ENCODE measurements at places on chromosomes 2 and 18.
A peak's percentile ranks its signal among the peaks of the same experiment; 100 is the strongest.

GRCh38 chr2:30039101-30039500, 107.7 kb upstream of the YPEL5 start:
- no peak for ATAC-seq

DNA sequence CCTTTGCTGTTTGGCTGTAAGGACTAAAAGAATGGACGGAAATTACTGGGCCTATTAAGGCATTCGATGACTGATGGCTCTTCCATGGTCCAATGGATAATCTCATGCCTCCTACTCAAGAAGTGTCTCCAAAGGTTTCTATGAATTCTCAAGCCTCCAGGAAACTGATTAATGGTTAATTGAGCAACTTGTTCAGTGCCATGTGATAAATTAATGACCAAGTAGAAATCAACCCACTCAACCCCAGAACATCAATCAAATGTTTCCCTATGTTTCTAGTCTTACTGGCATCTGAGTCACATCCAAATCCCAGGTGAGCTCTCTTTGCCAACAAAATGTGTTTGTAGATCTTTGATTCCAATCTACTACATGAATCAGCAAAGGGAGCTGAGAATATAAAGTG, 103.6 kb downstream of the NXPH2 start:
- peak; percentile 73 for ATAC-seq

DNA sequence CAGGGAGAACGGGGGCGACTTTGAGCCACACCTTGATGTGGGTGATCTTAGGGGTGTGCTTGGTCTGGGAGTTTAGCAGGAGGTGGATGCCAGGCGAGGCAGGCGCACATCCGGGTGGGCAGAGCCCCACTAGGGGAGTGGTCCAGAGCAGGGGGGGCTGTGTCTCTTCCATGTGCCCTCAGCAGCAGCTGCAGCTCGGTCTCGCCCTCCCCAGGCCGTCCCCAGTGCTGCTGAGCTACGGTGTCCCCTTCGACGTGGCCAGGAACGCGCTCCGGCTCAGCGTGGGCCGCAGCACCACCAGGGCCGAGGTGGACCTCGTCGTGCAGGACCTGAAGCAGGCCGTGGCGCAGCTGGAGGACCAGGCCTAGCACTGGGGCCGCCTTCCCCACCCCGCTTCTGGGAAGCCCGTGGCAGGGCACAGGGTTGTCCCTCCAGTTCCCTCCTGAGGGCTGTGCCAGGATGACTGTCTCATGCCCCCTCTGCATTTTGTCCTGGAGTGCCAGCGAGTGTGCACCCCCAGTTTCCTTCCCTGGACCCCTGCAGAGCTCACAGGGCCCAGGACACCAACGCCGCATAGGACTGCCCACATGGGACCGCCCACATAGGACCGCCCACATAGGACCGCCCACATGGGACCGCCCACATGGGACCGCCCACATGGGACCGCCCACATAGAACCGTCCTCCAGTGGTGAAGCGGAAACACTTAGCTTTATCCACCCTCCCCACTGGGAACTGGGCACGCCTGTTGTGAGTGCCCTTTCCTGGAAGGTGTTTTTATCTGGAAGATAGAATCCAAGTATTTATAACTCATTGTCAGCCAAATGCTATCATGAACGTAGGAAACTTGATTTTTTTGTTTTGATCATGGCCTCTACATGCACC, 1.9 kb upstream of the ESPNL start:
- ATAC-seq: peak; percentile 82

DNA sequence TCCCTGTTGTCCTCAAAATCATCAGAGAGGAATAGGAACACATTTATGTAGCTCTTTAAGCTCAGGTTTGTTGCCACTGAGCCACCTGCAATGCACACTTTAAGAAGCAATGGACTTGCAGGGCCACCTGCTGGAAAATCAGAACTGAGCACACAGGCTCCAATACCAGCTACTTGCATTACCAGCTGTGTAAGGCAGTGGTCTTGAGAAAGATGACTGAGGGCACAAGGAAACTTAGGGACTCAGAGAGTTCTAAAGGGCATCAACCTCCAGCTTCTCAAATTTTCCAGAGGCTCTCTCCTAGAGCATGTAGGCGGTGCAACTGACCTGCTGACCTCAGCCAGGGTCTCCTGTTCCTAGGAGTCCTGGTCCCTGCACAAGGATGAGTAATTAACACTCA, 2.5 kb upstream of the CNDP2 start:
- no peak for ATAC-seq

GRCh38 chr2:189651284-189651683, 10.0 kb upstream of the ASNSD1 start:
- ATAC-seq: no peak

DNA sequence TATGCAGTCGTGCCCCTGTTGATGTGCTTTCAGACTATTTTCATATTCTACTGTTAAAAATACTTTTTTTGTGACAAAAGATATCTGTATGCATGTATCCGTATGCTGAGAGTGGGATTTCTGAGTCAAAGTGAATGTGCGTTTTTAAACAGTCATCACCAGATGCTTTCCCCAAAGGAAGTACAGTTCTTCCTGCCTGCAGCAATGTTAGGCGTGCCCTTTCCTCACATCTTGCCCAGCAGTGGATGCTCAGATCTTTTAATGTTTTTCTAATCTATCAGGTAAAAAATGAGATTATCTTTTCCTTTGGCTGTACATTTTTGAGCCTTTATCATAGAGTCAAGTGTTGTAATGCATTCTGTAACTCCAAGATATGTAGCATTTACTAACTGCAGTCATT, 111.7 kb downstream of the PTPRM start:
- ATAC-seq: peak; percentile 88

- ATAC-seq: no peak
Measured at GRCh38 chr18:7572822-7573221, 5.7 kb downstream of the PTPRM start.

DNA sequence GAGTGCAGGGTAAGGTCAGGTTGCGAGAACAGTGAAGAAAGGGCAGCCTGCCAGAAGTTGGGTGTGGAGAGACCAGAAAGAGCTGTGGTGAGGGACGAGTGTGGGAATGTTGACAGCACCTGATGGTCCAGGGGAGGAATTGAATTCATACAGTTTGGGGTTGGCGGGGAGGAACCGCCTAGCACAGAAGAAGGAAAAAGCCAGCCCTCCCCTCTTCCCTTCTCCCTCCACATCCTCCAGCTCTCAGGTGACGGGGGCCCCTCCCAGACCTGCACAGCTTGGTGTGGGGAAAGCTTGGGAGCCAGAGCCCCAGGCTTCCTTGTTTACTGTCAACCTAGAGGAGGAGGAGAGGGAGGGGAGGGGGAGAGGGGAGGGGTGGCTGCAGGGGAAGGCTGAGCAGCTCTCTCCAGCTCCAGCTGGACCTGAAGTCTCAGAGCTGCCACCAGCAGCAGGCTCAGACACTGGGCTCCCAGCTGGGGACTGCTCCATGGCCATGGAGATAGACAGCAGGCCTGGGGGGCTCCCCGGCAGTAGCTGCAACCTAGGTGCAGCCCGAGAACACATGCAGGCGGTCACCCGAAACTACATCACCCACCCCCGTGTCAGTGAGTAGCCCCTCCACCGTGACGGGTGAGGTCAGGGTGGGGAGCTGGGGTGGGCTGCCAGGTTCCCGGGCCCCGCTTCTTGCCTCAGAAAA, at the start of gene ATP6V1B1:
TSS of gene ATP6V1B1 (plus strand) at position 433 of the 697 bp plus-strand sequence. CDS start at position 488, 55 bp downstream.
- ATAC-seq: no peak

GRCh38 chr2:200943527-200944105, 19.8 kb downstream of the ORC2 start:
- no peak for ATAC-seq

DNA sequence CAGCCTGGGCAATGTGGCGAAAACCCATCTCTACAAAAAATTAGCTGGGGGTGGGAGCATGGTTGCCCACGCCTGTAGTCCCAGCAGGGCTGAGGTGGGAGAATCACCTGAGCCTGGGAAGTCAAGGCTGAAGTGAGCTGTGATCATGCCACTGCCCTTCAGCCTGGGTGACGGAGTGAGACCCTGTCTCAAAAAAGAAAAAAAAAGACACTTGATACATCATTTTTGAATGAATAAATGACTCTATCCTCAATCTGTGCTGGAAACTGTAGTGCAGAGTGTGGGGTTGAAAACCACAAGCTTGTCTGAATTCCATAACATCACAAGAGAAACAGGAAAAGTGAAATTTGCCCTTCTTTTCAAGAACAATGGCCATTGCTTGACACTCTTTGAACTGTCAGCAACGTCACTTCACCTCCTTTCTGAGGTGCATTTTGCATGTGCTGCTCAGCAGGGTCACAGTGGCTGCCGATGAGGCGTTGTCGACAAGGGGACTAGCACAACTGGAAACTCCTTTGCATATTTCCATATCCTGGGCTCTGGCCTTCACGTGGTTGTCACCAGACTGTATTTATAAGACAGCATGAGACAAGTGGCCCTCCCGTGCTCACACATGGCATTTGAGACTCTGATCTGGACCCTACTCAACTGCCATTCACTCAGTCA, 54.2 kb downstream of the DDX1 start:
- no peak for ATAC-seq

GRCh38 chr2:171793691-171794678, 100.1 kb downstream of the SLC25A12 start:
- no peak for ATAC-seq

DNA sequence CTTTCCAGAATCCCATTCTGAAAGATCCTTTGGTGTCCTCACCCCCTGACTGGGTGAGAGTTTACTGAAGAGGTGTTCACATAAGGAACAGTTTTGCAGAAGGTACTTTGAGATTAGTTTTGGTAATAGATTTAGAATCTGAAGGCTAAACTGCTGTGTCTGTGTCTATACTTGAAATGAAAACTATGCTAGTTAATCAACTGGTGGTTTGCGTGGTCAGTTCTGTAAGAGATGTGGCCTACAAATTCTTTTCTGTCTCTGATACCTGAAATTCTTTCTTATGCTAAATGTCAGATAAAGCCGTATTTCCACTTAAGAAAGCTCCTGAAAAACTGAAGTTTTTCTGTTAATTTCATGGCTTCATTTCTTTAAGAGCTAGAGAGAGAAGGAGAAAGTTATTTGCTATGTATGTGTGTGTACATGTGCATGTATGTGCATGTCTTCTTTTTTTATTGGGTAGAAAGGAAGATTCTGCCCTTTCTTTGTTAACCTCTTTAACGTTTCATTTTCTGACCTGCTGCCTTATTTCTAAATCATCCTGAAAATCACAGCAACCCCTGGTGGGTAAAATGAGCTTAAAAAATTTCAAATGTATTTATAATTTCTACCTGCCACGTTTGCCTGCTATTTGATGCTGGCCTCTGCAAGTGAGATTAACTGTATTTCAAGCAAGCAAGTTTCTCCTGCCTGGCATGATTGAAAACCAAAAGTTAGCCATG, 552.0 kb upstream of the NRP2 start:
- no peak for ATAC-seq

GRCh38 chr2:233145726-233146125, 85.6 kb downstream of the INPP5D start:
- ATAC-seq: no peak

- ATAC-seq: peak; percentile 79
Measured at GRCh38 chr2:171669121-171669520, 18.1 kb upstream of the DYNC1I2 start.

- ATAC-seq: peak; percentile 64
Measured at GRCh38 chr2:187187519-187187918, 260.5 kb downstream of the CALCRL start.

GRCh38 chr2:127737892-127738291, 36.6 kb downstream of the SFT2D3 start:
- ATAC-seq: no peak

DNA sequence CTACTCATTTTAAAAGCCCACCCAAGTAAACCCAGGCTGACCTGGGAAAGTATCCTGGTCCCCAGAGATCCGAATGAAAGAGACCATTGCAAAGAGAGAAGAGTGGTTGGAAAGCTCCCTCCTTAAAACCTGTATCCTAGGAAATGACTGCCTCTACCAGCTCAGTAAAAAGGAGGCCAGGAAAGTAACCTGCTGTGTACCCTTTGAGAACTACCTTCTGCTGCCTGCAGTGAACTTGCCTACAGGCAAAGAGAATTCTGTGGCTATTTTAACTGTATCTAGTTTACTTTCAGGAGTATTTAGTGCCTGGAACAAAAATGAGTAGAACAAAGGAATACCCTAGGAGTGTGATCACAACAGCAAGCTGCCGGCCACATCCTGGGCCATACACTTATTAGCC, 641.7 kb upstream of the NRXN1 start:
- no peak for ATAC-seq

GRCh38 chr2:10678225-10678624, 11.6 kb downstream of the NOL10 start:
- ATAC-seq: no peak

DNA sequence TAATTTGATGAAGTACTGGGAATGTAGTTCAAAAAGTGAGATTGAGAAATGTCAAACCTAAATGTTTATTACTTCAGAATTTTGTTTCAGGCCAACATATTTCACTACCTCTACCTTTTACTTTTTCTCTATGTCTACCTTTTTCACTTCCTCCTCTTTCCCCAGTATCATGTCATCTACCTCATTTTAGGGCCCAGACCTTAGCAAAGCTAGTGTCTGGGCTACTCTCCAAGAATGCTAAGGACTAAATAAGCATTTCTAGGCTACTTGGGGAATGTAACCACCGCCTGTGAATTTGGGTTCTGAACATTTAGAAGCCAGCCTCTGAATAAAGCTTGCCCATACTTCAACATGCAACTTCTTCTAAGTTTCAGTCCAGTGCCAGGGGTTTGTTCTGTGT, 330.4 kb downstream of the SLC4A3 start:
- ATAC-seq: peak; percentile 51

- no peak for ATAC-seq
Measured at GRCh38 chr2:54520687-54521086, 64.6 kb downstream of the SPTBN1 start.

- no peak for ATAC-seq
Measured at GRCh38 chr2:31828891-31829290, 181.9 kb downstream of the MEMO1 start.

- ATAC-seq: no peak
Measured at GRCh38 chr2:165933211-165933910, 20.2 kb downstream of the TTC21B start.

DNA sequence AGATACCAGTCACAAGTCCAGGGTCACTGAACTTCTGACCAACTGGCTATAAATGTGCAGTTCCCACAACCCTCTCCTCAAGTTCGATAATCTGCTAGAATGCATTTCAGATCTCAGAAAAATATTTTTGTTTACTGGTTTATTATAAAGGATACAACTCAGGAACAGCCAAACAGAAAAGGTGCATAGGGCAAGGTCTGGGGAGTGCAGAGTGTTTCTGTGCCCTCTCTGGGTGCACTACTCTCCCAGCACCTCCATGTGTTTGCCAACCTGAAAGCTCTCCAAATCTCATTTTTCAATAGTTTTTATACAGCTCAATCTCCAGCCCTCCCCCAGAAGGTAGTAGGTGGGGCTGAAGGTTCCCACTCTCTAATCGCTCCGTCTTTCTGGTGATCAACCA, 85.2 kb downstream of the SKA1 start:
- no peak for ATAC-seq

DNA sequence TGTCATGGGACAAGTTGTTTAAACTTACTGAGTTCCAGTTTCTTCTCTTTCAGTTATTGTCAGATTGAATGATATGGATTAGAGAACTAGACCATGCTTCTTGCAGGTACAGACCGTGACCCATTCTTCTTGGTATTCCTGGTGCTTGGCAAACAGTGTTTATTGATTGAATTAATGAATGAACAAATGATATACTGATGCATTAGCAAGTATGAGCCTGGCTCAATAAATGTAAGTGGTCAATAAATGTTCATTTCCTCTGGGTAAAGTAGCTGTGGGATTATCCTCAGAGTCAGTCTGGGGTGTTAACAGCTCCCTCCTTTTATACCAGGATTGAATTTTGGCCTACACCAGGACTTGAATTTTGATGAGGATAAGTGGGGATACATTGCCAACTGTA, 160.2 kb downstream of the ZEB2 start:
- no peak for ATAC-seq
